CD4-positive, alpha-beta T cell treated with Interleukin-12 subunit alpha and Interleukin-12 subunit beta, for 1 hour (primary cell): ENCODE measurements at places on chromosomes 6 and 20.
A peak's percentile ranks its signal among the peaks of the same experiment; 100 is the strongest.

GRCh38 chr6:112909781-112910180, 562.7 kb downstream of the RFPL4B start:
- no peak for DNase-seq

- no peak for DNase-seq
These were observed 177.7 kb downstream of the MRPL14 start for GRCh38 chr6:43949551-43949991.

DNA sequence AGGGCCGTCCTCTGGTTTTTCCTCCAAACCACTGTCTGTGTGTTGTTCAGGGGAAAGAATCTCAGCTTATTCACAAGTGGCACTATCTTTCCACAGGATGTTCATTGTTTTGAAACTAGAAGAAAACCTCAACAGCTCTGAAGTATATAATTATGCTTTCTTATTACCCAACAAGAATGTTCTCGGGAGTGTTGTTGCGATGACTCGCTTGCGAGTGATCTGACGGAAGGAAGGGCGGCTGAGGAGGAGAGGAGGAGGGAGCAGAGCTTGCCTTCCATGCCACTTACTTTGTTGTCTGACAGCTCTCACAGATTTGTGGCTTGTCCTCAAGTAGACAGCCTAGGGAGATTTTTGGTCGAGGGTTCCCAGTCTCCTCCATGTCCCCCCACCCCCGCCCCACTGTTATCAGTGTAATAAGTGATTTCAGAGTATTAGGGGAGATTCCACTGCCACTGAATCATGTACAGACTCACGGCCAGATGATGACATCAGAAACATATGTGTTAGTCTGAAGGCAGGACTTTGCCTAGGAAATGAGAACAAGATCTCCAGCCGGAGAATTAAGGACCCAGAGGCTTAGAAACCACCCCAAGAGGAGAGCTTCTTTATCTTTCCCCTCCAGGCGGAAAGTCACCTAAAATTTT, 80.7 kb upstream of the CCN6 start:
- DNase-seq, result peak; percentile 69

DNA sequence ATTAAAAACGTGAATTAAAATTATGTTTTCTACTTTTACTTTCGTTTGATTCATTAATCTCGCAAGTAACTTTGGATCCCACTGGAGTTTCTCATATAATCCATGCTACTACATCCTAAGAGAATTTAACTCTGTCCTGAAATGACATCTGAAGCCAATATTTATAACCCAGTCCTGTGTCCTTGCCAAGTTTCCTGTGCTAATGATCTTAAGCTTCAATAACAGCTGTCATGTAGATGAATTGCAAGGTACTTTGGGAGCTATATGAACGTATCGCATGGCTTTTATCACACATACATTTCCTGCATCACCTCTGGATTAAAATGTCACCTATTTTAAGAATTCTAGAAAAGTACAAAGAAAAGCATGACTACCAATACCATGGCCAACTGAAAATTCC, 833.8 kb upstream of the CITED2 start:
- no peak for DNase-seq

DNA sequence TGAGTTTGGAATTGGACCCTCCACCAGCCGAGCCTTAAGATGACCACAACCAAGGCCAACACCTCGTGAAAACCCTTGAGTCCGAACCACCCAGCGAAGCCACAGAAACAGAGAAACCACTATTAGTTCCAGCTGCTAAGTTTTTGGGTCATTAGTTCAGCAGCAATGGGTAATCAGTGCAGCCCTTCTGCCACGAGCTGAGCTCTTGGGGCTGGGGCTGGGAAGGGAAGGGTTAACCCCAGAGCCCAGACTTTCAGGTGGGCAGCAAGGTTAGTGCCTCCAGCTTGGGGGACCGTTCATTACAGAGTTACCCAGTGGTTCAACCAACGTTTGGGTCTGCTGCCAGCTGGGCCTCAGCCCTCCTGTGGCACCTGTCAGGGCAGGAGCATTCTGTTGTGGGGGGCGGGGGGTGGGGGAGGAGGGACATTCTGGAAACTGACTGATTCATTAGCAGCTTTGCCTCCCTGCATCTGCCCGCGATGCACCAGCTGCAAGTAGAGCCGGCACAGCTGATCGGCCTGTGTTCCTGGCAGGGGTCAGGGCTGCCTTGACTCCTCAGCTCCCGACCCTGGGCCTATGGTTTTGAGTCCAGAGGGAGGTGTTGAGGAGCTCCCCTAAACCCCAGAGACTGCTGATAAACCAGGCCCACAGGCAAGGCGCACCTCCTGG, 52.7 kb downstream of the TGM2 start:
- DNase-seq, result no peak

- no peak for DNase-seq
These were observed 44.8 kb upstream of the CTAGE9 start for GRCh38 chr6:131755597-131755996.

GRCh38 chr6:53916804-53917463, 122.1 kb downstream of the LRRC1 start:
- DNase-seq, result no peak
